T-helper 17 cell (primary cell): ENCODE measurements at places on chromosomes 2 and 18.

DNA sequence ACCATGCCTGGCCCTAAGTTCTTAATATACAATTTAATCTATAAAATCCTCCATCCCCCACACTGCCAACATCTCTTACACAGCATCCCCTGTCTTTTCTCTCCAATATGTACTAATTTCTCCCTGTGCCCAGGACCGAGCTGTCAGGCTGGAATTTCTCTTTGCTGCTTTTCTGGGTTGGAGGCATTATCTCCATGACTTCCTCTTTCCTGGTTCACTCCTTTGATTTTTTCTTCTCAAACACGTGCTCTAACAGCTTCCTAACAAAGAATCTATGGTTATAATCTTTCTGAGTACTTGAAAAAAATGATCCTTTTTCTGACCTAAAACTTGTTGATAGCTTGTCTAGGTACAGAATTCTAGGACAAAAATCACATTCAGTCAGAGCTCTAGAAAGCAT is 112.8 kb downstream of the C1D start:
- DNase-seq: no peak

GRCh38 chr2:45849491-45850283 is 198.2 kb downstream of the PRKCE start:
- no peak for DNase-seq

DNA sequence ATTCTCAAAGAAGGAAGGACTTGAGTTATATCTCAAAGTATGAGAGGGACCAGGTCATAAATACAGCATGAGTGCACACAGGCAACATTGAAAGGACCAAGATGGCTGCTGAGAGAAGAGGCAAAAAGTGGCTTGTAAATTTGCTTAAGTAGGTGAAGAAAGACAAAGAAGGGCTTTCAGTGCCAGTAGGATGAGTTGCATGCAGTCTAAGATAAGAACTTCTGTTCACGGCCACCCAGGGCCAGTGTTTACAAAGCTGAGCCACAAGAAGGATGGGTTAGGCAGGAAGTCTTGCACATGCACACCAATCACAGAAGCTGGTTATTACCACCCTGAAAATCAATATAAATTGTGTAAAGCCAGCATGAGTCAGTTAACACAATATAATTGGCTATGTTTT is 3.1 kb upstream of the ABCB11 start:
- no peak for DNase-seq

DNA sequence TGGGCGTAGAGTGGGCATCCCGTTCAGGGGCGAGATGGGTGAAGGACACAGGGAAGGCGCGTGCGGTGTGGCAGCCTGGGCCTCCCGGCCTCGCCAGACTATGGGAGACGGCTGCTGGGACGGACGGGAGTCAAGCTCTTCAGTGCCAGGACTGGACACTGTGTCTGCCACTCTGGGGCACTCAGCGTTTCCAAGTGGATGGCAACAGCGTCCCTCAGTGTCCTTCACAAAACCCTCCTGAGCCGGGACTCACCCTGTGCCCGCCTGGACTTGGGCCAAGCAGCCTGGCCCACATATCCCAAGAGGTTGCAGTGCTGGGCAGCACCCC is 16.3 kb upstream of the BOK start:
- no peak for DNase-seq

- no peak for DNase-seq
Observed at GRCh38 chr2:46216213-46216612, 81.0 kb upstream of the EPAS1 start.

DNA sequence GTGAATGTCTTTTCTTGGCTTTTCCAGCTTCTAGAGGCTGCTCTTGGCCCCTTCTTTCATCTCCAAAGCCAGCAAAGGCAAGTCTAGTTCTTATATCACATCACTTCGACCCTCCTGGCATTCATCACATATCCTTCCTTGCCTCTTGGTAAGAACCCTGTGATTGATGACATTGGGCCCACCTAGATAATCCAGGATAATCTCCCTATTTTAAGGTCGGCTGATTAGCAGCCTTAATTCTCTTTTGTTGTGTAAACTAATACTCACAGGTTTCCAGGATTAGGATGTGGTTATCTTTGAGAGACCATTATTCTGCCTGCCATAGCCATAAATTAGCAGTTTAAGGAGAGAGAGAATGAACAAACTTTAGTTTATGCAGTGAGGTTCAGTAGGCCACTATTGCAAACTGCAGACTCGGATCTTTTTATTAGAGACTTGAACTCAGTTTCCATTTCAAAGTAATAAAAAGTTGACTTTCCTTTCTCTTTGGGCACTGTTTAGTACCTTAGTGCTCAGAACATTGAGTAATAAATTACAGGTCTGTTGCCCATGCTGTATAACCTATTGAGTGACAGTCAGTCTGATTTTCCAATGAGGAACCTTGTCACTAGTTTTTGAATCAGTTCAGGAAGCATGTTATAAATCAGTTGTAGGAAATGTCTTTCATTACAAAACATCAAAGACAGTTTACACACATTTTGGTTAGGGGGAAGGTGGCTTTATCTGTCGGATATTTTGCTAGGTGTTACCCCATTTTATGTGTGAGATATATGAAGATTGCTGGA is 4.5 kb downstream of the NDUFV2 start:
- DNase-seq: no peak

GRCh38 chr2:468648-469336 is 180.9 kb upstream of the ALKAL2 start:
- DNase-seq: no peak

DNA sequence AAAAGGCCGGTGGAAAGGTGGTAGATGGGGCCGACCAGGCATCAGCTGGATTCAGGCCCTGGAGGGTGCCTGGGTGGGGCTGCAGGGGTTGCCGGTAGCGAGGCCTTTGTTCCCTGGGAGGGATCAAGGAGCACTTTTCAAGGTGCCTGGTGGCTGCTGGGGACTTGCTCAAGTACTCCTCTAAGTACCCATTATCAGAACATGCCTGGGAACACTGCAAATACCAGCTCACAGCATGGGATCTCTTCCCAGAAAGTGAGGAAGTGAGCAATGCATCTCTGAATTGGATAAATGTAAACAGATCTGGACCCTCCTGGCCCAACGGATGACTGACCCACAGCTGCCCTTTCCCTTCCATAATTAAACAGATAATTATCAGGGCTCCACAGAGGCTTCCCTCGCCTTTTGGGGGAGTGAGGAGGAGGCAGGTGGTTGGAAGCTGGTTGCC is 210.5 kb downstream of the SH3RF3 start:
- DNase-seq: no peak

DNA sequence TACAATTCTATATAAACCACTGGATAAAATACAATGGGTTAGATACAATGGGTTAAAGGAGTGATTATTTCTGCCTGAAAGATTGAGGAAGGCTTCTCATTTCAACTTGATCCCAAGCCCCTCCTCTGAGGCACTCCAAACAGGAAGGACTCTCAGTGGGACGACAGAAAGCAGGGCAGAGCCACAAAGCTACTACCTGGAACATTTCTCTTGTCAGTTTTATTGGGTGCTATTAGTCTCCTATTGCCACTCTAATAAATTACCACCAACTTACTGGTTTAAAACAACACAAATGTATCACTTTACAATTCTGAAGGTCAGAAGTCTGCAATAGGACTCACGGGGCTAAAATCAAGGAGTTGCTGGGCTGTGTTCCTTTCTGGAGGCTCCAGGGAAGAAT is 146.7 kb downstream of the MREG start:
- no peak for DNase-seq

GRCh38 chr2:64626146-64626809 is 27.4 kb downstream of the SERTAD2 start:
- DNase-seq: no peak

DNA sequence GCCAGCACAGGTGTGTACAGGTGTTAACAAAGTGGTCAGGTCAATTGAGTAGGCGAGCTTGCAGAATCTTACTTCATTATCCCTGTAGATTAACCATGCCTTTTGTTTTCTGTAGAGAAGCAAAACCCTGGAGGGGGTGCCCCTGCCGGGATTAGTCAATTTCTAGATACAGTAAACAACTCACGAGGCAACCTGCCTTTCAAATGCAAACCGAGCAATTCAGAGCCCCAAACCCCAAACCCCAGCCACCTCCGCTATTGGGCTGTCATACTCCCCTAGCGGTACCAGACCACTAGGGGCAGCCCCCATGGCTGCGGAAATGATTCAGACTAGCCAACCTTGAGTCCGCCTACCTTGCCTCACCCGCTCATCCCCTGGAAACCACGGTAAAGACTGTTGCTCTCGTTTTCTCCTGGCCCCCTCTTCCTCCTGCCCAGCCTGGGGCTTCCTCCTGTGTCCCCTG is 61.4 kb upstream of the KIF5C start:
- DNase-seq: peak; percentile 59

DNA sequence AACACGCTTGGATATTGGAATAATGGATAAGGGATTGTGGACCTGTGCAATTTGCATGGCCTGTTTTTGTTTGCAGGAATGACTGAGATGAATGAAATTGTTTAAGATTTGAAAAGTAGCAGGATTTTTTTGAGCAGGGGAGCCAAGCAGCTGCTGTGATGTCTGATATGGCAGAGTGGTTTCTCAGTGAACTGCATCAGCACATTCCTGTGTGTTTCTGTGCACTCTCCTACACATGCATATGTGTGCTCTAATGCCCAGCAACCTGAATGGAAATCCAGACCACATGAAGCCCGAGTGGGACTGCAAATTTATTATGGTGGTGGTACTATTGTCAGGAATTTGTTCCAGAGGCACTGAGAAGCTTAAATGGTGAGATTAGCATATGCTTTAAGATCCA is 161.7 kb downstream of the PARD3B start:
- no peak for DNase-seq

GRCh38 chr2:136182315-136182714 is 64.4 kb upstream of the CXCR4 start:
- DNase-seq: no peak

GRCh38 chr2:53515435-53516332 is 251.9 kb upstream of the CHAC2 start:
- DNase-seq: no peak

DNA sequence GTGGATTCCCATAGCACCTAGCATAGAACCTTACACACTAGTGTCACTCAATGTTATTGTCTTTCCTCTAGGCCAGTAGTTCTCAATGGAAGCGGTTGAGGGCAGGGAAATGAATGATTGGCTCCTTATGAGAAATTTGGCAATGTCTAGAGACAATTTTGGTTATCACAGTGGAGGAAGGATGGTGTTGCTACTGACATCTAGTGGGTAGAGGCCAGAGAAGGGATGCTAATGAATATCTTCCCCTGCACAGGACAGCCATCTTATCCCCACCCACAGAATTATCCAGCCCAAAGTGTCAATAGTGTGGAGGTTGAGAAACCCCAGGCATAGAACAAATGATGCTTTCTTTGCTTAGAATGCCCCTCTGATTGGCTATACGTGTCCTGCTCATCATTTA is 15.8 kb downstream of the C18orf63 start:
- DNase-seq: no peak

GRCh38 chr2:219314804-219315468 is 5.7 kb upstream of the PTPRN start:
- DNase-seq: no peak

DNA sequence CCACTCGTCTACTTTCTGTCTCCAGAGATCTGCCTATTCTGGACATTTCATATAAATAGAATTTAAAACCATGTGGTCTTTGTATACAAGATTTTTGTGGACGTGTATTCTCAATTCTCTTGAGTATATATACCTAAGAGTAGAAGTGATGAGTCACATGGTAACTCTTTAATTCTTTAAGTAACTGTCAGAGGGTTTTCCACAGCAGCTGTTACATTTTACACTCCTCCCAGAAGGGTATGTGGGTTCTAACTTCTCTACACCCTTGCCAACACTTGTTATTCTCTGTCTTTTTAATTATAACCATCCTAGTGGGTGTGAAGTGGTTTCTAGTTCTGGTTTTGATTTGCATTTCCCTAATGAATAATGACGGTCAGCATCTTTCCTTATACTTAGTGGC is 70.9 kb downstream of the MAP3K20 start:
- DNase-seq: no peak

DNA sequence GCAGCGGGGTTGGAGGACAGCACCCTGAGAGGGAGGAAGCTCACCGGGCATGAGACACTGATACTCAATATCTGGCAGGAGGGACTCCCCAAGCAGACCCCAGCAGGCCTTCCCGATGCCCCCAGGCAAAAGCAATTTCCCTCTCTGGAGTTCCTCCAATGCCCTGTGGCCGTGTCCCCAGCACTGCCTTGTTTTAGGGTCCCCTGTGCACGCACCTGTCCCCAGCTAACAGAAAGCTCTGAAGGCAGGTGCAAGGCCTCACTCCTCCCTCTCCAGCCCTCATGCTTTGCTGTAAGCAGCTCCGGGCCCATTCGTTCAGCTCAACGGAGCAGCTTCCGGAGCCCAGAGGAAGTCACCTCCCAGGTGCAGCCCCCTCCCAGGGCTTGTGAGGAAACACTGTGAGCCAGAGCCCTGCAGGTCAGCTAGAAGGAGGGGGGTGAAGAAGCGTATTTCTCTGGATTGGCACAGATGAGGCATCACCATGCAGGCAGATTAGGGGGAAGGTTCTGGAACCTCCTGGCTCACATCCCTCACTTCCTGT is 50.3 kb upstream of the ID2 start:
- no peak for DNase-seq

- no peak for DNase-seq
Observed at GRCh38 chr2:10552871-10553245, 104.7 kb upstream of the ODC1 start.

- DNase-seq: no peak
Observed at GRCh38 chr2:230787101-230787500, 74.5 kb downstream of the CAB39 start.

DNA sequence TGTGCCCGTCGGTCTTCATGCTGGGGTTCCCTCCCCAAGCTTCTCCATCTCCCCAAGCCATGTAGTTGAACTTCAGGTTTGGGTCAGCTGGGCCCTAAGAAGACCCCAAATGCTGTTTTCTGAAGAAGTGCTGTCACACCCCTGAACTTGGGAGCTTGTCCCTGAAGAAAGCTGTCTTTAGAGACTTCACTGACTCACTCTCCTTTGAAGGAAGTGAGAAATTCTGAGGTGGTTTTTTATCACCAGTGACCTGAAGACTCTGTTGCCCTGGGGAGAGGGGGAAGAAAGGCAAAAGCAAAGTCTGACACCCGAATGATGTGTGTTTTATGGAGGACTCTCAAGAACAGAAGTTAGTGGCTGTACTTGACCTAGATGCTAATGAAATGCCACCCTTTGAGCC is 83.6 kb upstream of the BCL2L11 start:
- DNase-seq: no peak

GRCh38 chr2:46831051-46831868 is 84.3 kb downstream of the MCFD2 start:
- no peak for DNase-seq

GRCh38 chr2:43074052-43074451 is 152.4 kb downstream of the ZFP36L2 start:
- DNase-seq: no peak

GRCh38 chr2:14831458-14831857 is 198.9 kb downstream of the LRATD1 start:
- no peak for DNase-seq

- no peak for DNase-seq
Observed at GRCh38 chr18:65487569-65487968, 263.2 kb upstream of the CDH7 start.
